Activated T-helper 17 cell treated with anti-CD3 and anti-CD28 coated beads, Interleukin-2, amount 50 U/mL, for 72 hours (primary cell): ENCODE measurements at places on chromosomes 12 and 14. TPM values are rescaled to one million over a fixed set of nuclear protein-coding genes. Genes with fewer than 3 reads are reported as not detected.

Gene MIPOL1
- total RNA-seq, result 1.5 TPM

Gene ZCRB1
- 69.4 TPM for total RNA-seq

Gene P2RX2
- total RNA-seq, result not detected

Gene RNF31
- total RNA-seq, result 56.6 TPM
